GM23248 (cell line): ENCODE measurements at places on chromosomes 3 and 15. TPM values are rescaled to one million over a fixed set of nuclear protein-coding genes. Genes with fewer than 3 reads are reported as not detected.

- no peaks in the 10 kb centered on the region for H3K36me3 ChIP-seq
- DNase-seq, result no peak
- H3K27ac ChIP-seq, result no peak overlapping the region
- H3K4me1 ChIP-seq, result no peaks in the 10 kb centered on the region
Measured at GRCh38 chr15:63426552-63426951, 44.9 kb upstream of the CA12 start.

- H3K4me3 ChIP-seq, result no peak overlapping the region
- H3K27me3 ChIP-seq, result 0 out of 2 replicates have a peak, but pooled peaks cover 4% of the 10 kb centered on the region
- no peaks in the 10 kb centered on the region for H3K36me3 ChIP-seq
- no peak for DNase-seq
Measured at GRCh38 chr3:112425858-112426750, 73.2 kb downstream of the BTLA start.

ALDH1A2 gene
- total RNA-seq, result 0.11 TPM in 1 of 2 replicates, not detected in the other

GRCh38 chr3:72657666-72658065, 190.6 kb downstream of the SHQ1 start:
- DNase-seq, result no peak
- no peaks in the 10 kb centered on the region for H3K36me3 ChIP-seq
- no peak overlapping the region for H3K27ac ChIP-seq
- H3K4me1 ChIP-seq, result peaks cover 10% of the 10 kb centered on the region
- no peak overlapping the region for H3K4me3 ChIP-seq

VILL gene
- total RNA-seq, result 6.6 and 12.4 TPM in 2 replicates

- no peaks in the 10 kb centered on the region for H3K4me1 ChIP-seq
- DNase-seq, result no peak
- no peaks in the 10 kb centered on the region for H3K27me3 ChIP-seq
- H3K27ac ChIP-seq, result no peak overlapping the region
Measured at GRCh38 chr3:147462856-147463255, 53.7 kb downstream of the ZIC1 start.

DNA sequence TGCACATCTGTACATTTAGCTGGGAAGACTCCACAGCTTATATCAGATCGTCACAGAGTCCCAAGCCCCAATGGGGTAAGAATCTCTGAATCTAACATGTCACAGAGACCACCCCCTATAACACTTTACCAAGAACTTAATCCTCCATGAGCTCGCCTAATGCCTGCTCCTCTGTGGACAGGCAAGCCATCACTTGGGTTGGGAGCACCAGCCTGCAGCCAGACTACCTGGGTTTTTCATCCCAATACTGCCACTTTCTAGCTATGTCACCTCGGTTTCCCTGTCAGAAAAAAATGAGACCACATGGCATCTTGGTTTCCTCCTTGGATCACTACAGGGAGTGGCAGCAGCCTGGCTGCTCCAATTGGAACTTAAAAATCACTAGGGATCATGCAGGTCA, 277.9 kb upstream of the TLE3 start:
- H3K36me3 ChIP-seq, result no peaks in the 10 kb centered on the region
- H3K4me1 ChIP-seq, result peaks cover 28% of the 10 kb centered on the region
- H3K27me3 ChIP-seq, result no peaks in the 10 kb centered on the region; the same call in 1 of the 2 replicates

- no peaks in the 10 kb centered on the region for H3K36me3 ChIP-seq
- peak overlapping the region; percentile 76 for H3K4me3 ChIP-seq
- H3K27me3 ChIP-seq, result no peaks in the 10 kb centered on the region
- peak; percentile 94 for DNase-seq
- H3K27ac ChIP-seq, result peak overlapping the region; percentile 52
Measured at GRCh38 chr3:171770689-171771620, 39.3 kb downstream of the PLD1 start.
